D721Med (cell line): ENCODE measurements at places on chromosomes 6 and 20.

GRCh38 chr6:119858901-119859300 lies 509.3 kb upstream of the MAN1A1 start:
- DNase-seq: no peak

DNA sequence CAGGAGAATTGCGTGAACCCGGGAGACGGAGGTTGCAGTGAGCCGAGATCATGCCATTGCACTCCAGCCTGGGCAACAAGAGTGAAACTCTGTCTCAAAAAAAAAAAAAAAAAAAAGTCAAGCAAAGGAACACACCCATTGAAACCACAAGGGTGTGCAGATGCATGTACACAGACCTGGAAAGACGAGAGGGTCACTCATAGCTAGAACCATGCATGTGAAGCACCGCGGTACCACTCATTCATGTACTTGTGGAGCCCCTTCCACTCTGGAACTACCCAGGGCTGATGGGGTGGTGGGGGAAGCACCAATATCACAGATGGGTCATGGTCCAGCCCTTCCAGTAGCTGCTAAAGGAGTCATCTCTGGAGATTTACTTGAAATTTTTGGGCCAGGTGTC lies 7.4 kb upstream of the TJAP1 start:
- DNase-seq: no peak

DNA sequence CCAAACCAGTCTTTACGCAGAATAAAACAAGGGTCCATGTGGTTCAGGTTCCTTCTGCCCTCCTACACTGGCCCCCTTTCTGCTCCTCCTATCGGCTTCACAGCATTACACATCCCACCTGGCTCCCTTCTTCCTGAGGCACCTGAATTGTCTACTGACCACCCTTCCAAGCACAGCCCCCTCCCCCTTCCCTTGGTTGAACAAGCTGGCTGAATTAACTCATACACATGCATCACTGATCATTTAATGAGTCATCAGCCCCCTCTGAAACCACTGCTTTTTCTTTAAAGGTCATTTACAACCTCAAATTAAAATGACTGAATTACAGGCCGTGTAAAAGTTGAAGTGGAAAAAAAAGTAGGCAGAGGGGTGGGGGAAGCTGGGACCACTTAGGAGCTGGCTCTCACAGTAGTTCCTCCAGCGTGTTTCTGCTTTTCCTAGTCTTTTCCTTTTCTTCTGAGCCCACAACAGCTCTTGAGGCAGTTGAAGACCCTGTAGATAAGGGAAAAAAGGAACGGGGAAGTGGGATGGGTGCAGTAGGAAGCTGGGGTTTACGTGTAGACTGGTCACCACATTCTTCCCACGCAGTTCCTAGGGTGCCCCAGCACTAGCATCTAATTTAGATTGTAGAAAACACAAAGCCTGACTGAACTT lies 67.6 kb downstream of the FYN start:
- no peak for DNase-seq

- peak; percentile 36 for DNase-seq
Observed at GRCh38 chr6:127518710-127519468, at the start of gene MTCL3. Gene MTCL3 (minus strand): TSS chr6:127519335.

DNA sequence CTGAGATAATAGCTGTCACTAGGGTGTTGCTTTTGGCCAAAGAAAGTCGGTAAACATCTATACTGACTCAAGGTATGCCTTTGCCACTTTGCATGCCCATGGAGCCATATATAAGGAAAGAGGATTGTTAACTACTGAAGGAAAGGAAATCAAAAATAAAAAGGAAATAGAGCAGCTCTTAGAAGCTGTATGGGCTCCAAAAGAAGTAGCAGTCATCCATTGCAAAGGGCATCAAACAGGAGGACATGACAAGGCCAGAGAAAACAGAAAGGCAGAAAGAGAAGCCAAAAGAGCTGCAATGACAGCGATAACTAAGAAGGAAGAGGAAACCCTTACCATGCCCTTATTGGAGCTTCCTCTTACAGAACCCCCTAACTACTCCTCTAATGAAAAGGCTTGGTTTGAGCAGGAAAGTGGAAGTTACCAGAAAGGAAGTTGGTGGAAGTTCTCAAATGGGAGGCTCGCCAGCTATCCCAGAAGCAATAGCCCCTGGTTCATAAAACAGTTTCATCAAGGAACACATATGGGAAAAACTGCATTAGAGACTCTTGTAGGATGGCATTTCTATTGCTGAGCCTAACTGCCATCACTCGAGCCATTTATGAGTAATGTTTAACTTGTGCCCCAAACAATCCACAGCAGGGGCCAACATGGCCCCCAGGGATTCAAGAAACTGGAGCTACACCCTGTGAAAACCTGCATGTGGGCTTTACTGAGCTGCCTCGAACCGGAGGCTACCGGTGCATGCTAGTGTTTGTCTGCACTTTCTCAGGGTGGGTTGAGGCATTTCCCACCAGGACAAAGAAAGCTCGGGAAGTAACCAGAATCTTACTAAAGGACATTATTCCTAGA lies 7.0 kb downstream of the IL22RA2 start:
- no peak for DNase-seq

DNA sequence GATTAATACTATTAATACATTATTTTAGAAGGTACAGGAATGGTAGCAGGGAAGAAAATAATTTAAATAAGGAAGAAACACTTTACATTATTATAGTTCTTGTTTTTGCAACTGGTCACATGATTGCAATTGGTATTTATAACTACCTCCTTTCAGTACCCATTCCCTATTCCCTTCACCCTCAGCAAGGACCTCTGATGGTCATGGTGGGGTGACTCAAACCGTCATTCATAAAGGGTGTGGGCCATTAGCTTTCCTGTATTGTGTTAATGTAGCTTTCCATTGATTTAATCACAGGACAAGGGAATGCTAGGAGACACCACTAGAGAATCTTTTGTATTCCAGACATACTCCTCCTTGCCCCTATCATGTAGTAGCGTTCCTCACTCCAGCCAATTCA lies 47.2 kb upstream of the TMEM244 start:
- no peak for DNase-seq

GRCh38 chr6:152271776-152272464 lies 365.2 kb downstream of the SYNE1 start:
- no peak for DNase-seq

- DNase-seq: no peak
Observed at GRCh38 chr6:166031275-166031674, 136.4 kb downstream of the TBXT start.

- DNase-seq: no peak
Observed at GRCh38 chr6:117025310-117025709, 148.3 kb downstream of the RFX6 start.

DNA sequence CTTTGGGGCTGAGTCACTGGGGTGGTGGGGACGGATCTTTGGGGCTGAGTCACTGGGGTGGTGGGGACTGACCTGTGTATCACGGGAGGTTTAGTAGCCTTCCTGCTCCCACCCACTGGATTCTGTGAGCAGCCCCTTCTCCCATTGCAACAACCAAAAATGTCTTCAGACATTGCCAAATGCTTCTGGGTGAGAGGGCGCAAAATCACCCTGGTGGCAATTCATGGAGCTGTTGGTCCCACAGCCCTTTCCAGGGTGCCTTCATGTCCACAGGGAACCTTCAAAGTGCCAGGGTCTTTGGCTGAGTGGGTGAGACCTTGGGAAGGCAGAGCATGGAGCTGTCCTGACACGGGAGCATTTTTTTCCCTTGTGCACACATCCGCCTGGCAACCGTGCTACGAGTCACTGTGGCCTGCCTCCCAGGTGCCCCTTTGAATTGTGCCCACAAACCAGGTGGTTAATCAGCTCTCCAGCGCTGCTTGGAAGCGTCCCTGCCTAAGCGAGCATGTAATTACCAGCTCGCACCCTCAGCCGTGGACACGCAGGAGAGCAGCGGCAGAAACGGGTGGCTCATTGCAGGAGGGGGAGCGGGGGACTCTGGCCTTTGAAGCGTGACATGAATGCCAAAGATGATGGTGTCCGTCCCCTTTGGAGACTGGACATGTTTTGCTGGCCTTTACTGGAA lies 27.4 kb upstream of the APCDD1L start:
- no peak for DNase-seq

DNA sequence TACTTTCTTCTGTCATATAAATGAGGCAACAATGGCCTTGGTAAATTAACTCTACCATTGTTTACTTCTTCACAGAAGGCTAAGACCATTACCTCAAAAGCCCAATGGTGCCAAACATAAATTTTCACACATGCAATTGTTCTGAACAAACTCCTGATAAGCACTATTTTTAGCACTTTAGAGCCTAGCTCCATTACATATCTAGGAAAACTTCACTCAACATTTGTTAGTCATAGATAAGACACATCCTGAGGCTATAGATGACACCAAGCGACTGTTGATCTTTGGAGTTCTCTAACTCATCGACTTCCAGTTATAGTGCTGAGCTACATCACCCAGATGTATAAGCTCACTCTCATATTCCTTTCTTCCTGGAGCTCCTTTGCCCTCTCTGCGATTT lies 245.9 kb downstream of the EYS start:
- no peak for DNase-seq

GRCh38 chr20:59812286-59813125 lies 120.9 kb downstream of the SYCP2 start:
- no peak for DNase-seq

DNA sequence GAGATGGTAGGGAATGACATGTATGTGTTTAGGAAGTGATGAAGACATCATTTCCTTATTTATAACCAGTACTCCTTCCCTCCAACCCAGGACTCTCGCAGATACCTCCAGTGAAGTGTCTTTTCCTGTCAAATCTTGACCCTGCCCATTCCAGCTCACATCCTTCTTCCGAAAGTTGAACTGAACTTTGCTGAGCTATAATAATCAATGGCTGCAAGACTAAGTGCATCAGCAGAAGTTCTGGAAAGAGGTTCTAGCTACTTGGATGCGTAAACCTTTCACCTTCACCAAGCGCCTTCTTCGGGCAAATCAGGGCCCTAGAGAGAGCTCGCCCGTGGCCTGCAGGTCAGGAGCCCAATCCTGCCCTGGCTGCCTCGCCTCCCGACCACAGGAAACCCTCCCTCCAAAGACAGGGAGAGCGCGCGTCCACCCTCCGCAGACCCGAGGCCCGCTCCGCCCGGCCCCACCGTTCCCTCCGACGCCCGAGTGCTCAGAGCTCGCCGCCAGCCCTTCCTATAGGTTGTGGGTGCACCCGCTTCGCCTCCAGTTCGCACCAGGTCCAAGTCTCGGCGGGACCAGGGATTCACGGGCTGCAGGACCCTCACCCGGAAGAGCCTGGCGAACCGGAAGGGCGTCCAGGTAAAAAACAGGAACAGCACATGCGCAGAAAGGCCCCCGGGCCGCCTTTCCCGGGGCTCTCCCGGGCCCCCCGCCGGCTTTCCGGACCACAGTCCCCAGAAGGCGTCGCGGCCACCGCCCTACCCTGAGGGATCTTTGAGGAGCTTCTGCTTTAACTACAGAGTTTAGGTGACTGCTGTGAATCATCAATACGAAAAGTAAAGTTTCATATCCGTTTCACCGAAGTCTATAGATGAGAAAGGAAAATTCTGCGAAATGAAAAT lies at the start of gene ZNF334:
Gene ZNF334, minus strand, starts transcription at position 617 of the 902 bp plus-strand sequence. CDS start 1,457 bp downstream, outside the sequence.
- peak; percentile 73 for DNase-seq

DNA sequence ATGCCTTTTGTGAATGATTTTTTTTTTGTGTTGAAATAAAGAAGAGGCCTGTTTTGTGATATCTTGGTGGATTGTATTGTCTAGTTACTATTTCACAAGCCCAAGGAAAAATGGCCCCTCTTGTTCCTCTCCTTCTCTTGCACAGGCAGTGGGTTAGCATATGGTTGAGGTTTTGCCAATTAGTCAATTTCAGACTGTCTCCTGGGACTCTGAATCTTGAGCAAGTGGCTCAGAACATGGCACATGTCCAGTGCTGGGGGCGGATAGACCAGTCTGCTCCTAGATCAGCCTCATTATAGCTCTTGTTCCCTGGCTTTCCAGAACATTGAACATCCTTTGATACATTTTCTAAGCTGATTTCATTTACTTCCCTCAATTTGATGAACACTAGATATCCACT lies 589.2 kb downstream of the PHF3 start:
- DNase-seq: no peak

- no peak for DNase-seq
Observed at GRCh38 chr6:36609582-36609981, 15.4 kb downstream of the SRSF3 start.

DNA sequence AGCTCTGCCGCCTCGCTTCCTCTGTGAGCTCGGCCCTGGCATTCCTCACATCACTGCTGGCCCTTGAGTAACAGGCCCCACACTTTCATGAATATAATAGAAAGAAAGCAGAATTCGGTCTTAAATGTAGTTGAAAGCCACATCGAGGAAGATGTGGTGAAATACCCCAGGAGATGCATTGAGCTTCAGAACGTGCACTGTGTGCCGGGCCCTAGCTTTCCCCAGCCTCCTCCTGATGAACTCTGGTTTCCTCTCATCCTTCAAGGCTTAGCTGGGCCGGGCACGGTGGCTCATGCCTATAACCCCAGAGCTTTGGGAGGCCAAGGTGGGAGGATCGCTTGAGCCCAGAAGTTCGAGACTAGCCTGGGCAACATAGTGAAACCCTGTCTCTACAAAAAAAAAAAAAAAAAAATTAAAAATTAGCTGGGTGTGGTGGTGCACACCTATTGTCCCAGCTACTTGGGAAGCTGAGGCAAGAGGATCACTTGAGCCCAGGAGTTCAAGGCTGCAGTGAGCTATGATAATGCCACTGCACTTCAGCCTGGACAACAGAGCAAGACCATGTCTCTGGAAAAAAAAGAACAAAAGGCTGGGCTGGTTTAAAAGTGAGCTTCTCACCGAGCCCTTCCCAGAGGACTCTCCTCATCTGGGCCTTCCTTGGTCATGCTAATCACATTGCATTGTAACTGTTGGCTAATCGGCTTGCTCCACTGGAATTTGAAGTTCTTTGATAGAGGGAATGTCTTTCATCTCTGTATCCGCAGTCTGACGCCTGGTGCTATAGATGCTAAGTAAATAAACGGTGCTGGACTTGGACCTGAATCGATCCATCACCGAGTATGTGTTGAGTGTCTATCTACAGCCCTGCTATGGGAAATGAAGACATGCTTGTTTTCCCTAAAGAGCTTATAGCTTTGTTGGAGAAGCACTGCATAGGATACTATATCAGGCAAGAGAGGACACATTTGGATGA lies 43.8 kb upstream of the FOXQ1 start:
- DNase-seq: no peak

DNA sequence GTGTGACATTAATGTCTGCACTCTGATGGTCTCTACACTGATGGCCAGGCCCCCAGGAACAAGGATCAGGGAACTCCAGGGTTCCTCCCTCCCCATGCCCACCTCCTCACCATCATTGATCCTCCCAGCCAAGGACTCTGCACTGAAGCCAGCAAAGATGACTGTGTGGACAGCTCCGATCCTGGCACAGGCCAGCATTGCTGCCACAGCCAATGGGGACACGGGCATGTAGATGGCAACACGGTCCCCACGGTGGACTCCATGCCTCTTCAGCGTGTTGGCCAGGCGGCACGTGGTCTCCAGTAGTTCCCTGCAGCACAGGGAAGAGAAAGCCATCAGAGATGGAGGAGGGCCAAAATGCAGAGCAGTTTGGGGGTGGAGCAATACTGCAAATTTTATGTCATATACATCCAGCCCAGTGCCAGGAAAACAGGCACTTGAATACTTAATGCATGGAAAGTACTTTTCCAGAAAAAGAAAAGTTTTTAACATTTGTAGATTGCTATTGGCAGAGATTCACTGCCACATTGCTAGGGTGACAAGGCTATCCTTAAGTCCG lies 27.2 kb downstream of the ACSS1 start:
- DNase-seq: no peak
